ENCODE measurements at places on chromosomes 6 and 20. TPM values are rescaled to one million over a fixed set of nuclear protein-coding genes. Genes with fewer than 3 reads are reported as not detected.

FKBP1A gene
- total RNA-seq: 167 TPM

GRCh38 chr6:15453622-15454021, 207.8 kb downstream of the JARID2 start:
- DNase-seq: no peak

CHD6 gene
- 33.0 TPM for total RNA-seq

DNMT3B gene
- total RNA-seq: 2.2 TPM

PLA2G7 gene
- total RNA-seq: not detected

HLA-DQA1 gene
- 7.8 TPM for total RNA-seq

DNA sequence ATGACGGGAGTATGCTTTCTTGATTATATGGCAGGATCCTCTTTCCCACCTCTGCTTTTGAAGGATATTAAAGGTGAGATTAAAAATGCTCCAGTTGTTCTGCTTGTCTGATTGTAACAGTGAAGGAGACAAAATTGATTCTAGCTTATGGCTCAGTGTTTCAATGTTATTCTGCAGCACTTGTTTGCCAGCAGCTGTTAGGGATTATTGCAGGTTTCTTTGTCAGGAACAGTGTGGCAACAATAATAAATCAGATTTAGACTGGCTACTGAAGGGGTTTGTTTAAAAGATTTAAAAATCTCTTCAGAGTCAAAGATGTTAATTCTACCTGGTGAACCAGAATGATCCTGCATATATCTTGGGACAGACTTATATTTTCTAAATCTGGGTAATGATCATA, 126.9 kb downstream of the LAMA2 start:
- no peak for DNase-seq

DNA sequence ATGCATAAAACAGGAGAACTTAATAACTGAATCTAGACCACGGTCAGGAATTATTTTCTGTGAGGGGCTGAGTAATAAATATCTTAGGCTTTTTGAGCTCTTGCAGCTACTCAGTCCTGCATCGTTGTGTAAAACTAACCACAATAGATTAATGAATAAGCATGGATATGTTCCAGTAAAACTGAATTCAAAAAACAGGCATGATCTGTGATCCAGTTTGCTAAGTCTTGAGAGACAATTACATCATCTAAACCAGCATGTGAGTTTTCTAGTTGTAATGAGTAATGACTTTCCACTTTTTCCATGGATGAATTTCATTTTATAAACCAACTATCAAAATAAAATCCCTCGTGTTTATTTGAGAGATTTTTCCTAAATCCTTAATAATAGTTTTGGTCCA, 336.8 kb downstream of the RFPL4B start:
- no peak for DNase-seq

PRR18 gene
- total RNA-seq: not detected

- DNase-seq: no peak
Measured at GRCh38 chr6:117449549-117450439, 24.1 kb upstream of the ROS1 start.

DNA sequence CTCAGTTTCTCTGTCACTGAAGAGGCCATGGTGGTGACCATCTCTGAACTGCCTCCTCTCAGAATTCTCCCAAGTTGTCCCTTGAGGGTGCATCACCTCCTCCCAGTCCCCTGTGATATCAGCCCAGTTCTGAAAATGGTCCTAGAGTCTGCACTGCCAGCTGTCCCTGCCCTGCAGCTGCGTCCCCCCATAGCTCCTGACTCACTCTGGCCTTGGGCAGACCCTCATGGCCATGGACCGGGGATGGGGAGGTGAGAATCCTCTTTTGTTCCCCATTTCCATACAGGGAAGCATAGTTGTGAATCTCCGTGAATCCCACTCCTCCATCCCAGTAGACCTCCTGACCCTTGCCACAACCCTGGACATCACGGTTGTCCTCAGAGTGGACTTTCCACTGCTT, 4.5 kb downstream of the ETV7 start:
- DNase-seq: no peak

DNA sequence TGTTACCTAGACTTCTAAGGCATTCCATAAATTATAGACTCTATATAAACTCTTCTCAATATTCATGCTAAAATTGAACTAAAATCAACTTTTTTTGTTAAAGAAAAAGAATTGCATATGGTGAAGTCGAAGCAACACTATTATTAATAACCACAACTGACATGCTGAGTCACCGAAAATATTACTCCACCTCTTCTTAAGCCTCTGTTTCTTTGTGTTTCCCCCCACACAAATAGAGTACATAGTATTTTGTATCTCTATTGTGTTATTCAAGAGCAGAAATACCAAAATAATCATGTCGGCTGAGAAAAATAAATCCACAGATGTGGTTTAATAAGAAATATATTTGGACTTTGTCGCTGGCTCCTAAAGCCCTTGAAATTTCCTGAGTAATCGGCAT, 23.8 kb downstream of the TFB1M start:
- no peak for DNase-seq

SEL1L2 gene
- not detected for total RNA-seq

DNA sequence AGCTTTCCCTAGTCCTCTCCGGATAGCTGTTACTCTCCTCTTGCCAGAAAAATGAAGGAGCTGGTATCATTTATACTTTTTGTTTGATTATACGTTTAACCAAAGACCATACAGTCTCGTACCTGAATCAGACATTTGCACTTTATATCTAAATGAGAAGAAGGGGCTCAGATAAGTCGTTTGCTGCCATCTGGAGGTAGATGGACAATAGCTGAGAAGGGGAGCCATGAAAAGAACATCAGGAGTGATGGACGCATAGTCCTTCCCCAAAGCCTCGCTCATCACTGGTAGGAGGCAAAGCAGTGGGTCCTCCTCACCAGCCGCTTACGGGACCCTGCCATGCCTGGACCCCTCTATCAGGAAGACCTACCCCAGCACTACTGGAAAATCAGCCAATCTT, 45.4 kb downstream of the RPF2 start:
- DNase-seq: no peak

DNA sequence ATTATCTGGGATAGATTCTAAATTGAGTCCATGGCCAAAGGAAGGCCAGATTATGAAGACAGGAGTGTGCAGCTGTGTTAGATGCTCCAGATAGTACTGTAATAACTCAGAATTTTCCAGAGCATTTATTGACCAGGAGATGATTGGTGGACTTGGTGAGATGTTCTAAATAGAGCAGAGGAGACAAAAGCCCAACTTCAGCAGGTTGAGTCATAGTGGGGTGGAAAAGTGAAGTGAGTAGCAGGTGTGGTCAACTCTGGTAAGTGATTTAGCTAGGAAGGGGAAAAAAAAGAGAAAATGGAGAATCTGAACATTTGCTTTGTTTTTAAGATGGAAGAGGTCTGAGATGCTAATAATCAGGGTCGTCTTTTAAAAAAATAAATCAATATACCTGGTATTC, 227.4 kb downstream of the TMEM200A start:
- DNase-seq: no peak

GRCh38 chr6:135323202-135323668, 142.1 kb downstream of the MYB start:
- DNase-seq: no peak

CNR1 gene
- not detected for total RNA-seq

DNA sequence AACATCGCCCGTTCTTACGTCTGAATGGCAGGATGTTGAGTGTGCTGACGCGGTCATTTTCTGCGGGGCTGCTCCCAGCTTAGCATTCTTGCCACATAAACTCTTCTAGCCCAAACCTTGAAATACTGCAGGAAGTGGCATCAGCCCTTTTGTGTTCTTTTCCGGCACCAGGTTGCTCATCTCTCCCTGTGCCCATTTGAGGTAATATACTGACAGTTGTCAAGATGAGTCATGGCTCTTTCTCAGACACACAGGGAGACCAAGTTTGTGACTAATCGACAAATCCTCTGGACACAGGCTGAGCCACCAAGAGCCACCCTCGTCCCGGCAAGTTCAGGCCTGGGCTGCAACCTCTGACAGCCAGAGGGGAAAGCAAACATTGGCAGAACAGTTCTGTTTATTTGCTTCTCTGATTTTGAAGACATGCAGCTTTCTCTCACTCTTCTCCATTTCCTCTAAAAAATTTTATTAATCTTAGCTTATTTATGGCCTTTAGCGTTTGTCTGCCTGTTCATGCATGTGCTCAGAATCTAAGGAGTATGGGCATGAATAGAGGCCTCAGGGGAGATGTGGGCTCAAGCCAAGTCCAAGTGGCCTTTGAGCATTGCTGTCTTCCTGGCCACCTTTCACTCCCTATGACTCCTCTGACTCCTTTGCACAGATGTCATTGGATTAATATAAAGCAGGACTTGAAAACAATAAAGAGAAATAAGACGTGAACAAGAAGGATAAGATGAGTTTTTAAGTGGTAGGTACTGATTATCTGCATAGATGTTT, 328.2 kb upstream of the JAG1 start:
- no peak for DNase-seq

DNA sequence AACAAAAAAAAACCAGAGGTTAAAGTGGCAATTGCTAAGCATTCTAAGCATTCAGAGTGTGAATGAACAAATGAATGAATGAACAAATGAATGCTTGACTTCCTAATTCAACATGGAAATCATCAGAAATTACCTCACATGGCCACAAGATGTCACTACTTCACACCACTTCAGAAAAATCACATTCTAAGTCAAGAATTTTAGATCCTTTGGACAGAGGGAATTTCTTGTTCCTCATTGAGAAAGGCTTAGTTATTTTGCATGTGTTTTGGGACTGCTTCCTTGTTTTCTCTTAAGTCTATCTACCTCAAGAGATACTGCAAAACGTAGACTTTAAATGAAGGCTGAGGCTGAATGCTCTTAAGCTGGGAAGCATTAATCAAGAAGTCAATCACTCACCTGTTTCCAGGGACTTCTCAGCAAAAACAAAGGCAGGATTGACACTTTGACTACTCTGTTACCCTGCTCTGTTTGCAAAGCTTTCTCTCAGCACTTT, 120.2 kb downstream of the MBOAT1 start:
- DNase-seq: no peak

DNA sequence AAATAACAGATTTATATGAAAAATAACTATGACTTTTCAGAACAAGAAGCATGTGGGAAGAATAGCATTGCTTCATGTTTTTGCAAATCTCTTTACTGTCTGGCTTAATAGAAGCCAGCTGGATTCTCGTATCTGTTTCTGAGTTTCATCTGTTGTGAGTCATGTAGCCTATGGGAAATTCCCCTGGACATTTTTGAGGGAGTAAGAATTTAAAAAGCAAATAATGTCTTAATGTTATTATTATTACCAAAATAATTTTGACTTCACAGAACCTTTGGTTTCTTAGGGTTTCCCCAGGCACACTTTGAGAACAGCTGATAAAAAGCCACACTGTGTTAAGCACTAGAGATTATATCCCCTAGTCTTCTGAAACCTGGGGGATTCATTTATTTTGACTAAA, 75.8 kb downstream of the SYCP2L start:
- no peak for DNase-seq

GRCh38 chr20:57468523-57469417, 56.2 kb downstream of the CTCFL start:
- peak; percentile 38 for DNase-seq

- DNase-seq: no peak
Measured at GRCh38 chr6:155194399-155194798, 69.4 kb upstream of the CLDN20 start.

RGS17 gene
- 0.45 TPM for total RNA-seq

FOXC1 gene
- total RNA-seq: 0.57 TPM

DNA sequence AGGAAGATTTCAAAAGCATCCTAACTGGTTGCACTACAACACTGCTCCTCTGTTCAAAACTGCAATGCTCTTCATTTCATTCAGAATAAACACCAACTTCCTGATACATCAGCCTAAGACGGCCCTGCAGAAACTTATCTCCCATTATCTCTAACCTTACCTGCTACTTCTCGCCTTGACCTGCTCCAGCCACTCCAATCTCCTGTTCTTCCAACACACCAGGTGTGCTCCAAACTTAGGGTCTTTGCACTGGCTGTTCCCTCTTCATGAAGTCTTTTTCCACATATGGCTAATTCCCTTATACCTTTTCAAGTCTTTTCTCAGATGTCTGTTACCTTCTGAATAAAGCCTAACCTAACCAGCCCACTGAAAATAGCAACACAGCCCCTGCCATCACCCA, 32.1 kb downstream of the PHIP start:
- no peak for DNase-seq

SLC17A2 gene
- not detected for total RNA-seq

SNAP25 gene
- total RNA-seq: 0.76 TPM

- no peak for DNase-seq
Measured at GRCh38 chr6:85449388-85449817, 480 bp upstream of the NT5E start.

HLA-G gene
- 3.3 TPM for total RNA-seq

GRCh38 chr20:23477223-23477622, 13.7 kb upstream of the CST8 start:
- DNase-seq: no peak

- DNase-seq: no peak
Measured at GRCh38 chr6:149545258-149545753, 537 bp downstream of the PPIL4 start.

- DNase-seq: no peak
Measured at GRCh38 chr6:38806271-38806670, 91.2 kb downstream of the DNAH8 start.
